HT-29 (cell line): ENCODE measurements at places on chromosomes 3 and 15.

- DNase-seq: no peak
Observed at GRCh38 chr3:174891524-174892203, 32.5 kb downstream of the NAALADL2 start.

- DNase-seq: no peak
Observed at GRCh38 chr3:132735589-132735988, 13.4 kb upstream of the NPHP3 start.

- DNase-seq: peak; percentile 37
Observed at GRCh38 chr3:57078635-57079473, 18.4 kb downstream of the SPATA12 start.

DNA sequence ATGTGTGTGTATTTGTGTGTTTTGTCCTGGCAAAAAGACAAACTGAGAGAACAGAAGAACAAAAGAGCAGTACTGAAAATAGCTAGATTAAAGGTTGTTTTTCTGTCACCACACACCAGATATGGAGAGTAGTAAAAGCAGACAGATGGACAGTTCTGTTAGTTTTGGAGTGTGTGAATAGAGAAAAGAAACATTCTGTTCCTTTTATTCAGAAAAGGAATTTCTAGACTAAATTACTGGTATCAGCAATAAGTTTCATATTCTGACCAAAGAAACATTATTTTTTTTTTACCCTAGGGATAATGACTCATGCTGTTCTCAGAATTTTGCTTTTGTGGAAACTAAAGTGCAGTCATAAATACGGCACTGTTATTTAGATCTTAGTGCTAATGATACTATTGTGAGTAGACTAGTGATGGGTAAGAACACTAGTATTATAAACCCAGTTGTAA lies 32.9 kb downstream of the PIK3CA start:
- DNase-seq: no peak

GRCh38 chr15:70017801-70018200 lies 79.9 kb downstream of the TLE3 start:
- DNase-seq: no peak

GRCh38 chr15:60685346-60685937 lies 206.5 kb upstream of the ICE2 start:
- no peak for DNase-seq

DNA sequence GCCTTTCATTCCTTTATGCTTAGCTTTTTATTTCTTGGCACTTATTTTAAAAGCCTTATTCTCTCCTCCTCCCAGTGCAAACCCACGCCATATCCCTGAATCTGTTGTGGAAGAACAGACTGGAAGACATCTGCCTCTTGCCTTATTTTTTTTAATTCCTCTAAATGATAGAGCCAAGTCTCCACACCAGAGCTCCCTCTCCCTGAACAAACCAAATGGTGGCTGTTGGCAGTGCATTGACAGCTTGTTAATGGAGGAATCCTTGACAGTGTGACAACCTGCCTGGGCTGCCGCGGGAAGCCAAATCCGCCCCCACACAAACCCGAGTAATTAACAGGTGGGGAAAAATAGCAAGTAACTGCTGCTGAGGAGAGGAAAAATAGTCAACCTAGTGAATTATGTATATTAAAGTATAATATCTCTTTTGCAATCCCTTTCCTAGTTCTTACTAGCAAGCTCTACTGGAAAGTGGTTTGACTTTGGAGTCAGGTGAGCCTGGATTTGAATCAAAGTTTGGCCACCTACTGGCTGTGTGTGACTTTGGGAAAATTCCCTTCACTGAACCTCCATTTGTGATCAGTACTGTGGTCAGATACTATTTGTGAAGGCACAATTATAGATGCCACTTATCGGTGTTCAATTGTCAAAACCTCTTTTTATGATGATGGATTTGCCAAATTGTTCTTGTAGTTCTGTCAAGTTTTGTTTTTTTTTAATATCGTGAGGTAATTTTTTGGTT lies 589.6 kb downstream of the PDCD6IP start:
- DNase-seq: peak; percentile 17

DNA sequence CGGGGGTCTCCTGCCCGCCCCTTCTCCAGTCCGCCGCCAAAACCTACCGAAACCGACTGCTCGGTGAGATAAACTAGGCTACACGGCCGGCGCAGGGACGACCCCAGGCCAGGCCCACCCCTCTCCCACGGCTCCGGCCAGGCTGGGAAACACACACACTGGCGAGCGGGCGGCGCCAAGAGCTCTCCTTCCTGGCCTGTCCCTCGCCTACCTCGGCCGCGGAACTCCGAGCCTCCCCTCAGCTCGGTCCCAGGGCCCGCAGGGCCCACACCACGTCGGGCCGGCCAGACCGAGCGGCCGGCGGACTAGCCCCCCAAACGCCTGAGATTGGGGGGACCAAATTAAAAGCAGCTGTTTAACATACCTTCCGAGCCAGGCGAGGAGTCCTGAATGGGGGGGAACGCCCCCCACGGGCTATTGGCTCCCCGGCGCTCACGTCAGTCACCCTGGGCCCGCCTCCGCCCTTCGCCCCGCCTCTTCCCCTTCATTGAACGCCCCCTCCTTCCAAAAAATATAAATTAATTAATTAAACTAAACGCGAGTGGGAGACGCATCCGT lies 4.0 kb upstream of the SIN3A start:
- DNase-seq: peak; percentile 93

GRCh38 chr3:45715945-45716344 lies 26.7 kb downstream of the SACM1L start:
- no peak for DNase-seq
